ENCODE measurements at places on chromosomes 12 and 14.

GRCh38 chr12:112741106-112741505 is 50.4 kb upstream of the RPH3A start:
- DNase-seq, result no peak

DNA sequence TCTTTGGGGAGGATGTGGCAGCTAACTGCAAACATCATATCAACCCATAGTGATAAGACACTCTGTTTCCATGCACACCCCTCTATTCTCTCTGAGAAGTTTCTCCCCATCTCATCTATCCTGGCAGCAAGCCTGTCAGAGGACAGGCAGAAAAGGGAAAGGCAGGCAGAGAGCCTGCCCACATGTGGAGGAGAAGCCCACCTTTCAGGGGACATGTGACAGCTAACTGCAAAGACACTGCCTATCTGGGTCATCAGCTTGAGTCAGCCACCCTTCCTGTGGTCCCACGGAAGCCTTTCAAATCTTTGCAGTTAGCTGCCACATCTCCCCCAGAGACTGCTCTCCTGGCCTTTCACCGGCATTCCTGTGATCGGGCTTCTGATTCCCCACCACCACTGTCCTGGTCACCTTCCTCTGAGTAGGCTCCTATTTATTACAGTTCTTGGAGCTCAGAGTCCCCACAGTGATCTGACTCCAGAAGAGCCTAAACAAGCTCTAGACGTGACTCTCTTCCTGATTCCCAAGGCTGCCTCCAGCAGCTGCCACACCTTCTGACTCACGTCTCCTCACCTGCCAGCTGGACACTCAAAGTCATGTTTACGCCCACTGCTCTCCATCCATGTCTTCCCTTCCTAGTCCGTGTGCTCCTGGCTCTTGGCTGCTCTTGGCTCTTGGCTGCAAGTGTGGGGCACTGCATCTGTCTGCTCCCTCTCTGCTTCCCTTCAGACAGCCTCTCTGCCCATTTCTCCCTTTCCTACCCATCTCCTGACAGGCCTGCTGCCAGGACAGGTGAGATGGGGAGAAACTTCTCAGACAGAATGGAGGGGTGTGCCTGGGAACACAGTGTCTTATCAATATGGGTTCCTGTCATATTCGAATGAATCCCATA is 7.5 kb upstream of the KRT1 start:
- DNase-seq, result no peak

DNA sequence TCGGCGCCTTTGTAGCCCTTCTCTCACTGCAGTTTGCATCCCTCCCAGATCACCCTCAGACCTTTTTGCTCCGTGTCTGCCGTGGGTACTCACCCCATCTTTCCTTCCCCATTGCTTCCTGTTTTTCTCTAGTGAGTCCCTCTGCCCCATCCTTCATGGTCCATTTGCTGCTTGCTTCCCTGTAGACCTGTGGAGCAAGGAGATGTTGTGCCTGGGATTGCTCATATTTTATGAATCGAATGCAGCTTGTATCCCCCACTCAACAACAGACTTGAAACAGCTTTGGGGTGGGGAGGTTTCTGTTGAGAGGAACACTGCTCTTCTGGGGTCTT is 661 bp downstream of the DENR start:
- DNase-seq, result no peak

DNA sequence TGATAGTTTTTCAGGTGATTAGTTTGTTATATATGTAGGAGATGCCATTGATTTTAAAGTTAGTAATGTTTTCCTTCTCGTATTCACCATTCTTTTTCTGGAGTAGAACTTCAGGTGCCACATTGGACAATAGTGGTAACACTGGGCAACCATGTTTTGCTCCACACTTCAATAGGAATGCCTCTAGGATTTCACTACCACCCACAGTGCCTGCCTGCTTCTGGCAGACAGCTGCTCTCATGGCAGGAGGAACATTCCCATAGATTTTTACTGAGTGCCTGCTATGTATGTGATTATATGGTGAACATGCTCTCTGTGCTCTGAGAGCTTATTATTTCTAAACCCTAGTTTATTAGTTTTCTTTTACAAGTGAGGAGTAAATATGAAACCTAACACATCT is 53.7 kb downstream of the GCH1 start:
- DNase-seq, result no peak

DNA sequence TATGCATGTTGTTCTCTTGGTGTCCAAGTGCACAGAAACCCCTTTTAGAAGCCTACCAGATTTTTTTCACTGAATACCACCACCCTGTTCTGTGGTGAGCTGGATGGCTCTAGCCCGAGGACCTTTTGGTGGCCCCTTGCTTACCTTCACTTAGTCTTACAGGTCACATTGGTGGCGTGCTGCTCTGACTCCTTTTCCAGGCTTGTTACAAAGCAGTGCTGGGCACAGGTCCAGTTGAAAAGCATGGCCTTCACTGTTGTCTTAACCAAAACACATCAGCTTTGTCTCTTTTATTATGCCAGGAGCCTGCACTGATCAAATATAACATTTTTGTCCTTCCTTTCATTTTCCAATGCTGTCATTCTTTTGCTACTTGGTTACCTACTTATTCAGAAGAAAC is 43.6 kb upstream of the ARHGAP5 start:
- no peak for DNase-seq

DNA sequence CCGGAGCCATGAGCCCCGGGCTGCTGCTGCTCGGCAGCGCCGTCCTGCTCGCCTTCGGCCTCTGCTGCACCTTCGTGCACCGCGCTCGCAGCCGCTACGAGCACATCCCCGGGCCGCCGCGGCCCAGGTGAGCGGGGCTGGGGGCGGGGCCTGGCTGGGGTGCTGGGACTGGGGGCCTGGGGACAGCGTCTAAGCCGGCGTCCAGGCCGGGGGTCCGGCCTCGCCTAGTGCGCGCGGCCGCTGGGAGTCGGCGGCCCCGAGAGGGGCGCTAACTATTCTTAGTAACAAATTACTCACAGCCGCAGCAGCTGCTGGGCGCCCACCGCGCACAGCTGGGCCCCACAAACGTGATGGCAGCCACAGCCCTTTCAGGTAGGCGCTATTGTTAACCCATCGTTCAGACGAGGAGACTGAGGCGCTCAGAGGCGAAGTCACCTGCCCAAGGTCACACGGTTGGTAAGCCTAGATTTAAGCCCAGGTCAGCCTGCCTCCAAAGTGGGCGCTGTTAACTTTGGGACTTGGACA is 374 bp downstream of the CYP46A1 start:
- DNase-seq, result no peak

DNA sequence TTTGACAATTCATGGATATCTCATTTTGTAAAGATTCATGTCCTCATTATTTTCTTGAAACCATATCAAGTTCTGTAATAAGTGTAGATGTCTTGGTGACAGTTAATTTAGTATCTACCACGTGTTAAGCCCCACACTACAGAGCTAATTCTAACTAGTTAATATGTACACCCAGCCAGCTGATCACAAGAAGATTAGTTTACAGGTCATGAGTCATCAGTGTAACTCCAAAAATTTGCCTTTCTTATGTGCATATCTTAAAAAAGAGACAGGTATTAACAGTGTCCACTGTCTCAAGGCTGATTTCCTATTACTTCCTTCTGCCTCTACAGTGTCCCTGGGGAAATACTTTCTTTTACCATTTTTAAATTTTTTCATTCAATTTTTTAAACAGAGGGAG is 13.3 kb upstream of the YBX3 start:
- no peak for DNase-seq

GRCh38 chr12:131671871-131672270 is 39.0 kb upstream of the SFSWAP start:
- no peak for DNase-seq
